ENCODE measurements at places on chromosomes 7 and 10.

GRCh38 chr10:24269476-24269875 is 60.5 kb downstream of the KIAA1217 start:
- DNase-seq, result no peak

DNA sequence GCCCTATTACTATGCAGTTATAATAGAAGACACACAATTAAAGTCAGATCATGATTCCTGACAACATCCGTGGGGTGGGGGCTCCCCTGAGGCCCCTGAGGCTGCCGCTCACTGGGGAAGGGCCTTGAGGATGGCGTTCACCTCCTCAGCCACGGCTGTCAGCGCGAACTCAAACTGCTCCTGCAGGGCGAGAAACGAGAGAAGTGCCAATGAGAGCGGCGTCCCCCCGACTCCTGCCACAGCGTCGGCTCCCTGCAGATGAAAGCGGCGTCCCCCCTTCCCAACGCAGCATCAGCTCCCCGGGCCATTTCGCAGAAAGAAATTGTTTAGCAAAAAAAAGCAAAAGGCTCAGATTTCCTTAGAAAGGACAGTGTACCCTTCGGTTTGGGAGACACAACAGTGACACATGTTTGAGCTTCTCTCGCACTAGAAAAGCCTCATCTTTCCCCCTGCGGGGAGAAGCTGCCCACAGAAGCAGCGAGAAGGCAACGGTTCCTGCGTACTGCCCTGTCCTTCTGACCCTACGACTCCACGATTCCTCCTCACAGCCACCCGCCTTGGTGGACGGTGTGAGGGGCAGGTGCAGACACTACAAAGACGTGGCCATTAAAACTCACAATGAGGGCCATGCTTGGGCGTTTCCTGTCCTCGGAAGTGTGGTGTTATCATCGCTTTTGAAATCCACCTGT is 203.9 kb downstream of the DNAJB6 start:
- no peak for DNase-seq

DNA sequence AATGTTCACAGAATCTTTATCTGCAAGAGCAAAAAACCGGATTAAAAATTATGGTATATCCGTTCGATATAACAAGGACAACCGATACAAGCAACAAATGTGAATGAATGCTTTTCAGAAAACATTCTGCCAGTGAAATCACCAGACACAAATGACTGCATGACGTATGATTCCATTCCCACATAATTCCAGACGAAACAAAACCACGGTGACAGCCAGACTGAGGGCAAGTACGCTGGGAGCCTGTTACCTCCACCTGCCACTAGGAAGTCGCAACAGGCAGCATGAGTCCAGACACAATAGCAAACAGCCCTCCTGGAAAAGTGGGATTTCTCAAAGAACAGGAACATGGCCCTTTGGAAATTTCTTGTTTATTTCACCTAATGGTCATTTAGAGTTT is 41.7 kb downstream of the MAD1L1 start:
- no peak for DNase-seq

DNA sequence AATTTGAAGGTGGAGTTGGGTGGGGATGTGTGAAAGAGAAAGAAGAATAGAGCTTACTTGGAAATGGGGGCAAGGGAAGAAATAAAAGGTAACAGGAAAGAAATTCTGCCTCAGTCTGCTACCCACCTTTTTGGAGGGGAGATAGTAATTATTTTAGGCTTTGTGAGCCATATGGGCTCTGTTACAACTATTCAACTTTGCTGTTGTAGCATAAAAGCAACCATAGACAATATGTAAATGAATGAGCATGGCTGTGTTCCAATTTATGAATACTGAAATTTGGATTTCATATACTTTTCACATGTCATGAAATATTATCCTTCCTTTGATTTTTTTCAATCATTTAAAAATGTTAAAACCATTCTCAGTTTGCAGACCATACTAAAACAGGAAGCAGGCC is 176.9 kb downstream of the HPSE2 start:
- no peak for DNase-seq

GRCh38 chr7:39602351-39602750 is 21.0 kb upstream of the RALA start:
- DNase-seq, result no peak
